ENCODE measurements at places on chromosomes 4 and X.

DNA sequence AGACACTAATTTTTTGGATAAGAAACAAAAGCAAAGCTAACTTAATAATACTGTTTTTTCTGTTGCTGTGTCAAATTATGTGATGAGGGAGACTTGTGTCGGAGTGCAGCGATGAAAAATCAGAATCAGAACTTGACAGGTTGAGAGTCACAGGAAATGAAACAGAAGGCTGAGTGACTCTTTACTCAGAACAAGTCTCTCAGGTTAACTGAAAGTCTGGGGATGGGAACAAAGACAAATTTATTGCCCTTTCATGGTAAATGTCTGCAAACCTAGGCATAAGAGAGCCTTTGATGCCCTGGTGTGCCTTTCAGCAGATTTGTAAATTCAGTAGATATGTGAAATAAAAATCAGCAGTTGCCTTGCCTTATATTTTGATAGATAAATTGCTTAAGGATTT lies 96.0 kb downstream of the ADGRL3 start:
- peak; percentile 5 for DNase-seq

DNA sequence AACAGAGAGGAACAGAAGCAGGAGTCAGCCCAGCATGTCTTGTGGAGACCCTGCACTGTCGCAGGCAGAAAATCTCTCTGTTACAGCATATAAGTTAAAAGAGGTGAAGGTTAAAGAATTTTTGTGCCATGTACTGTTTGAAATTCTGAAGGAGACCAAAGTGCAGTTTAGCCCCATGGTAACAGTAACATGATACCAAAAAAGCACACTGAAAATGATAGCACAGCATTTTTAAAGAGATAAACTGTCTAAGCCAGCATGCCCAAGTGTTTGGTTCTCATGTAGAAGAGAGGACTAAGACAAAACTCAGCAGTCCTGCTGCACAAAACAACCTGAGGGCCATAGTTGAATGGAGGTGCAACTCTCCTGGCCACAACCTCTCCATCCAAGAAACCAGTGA lies 41.9 kb upstream of the PARM1 start:
- no peak for DNase-seq

GRCh38 chrX:39324233-39324930 lies 523.1 kb downstream of the MID1IP1 start:
- no peak for DNase-seq

- no peak for DNase-seq
These were observed 284.8 kb upstream of the FGF13 start for GRCh38 chrX:138996268-138996667.

DNA sequence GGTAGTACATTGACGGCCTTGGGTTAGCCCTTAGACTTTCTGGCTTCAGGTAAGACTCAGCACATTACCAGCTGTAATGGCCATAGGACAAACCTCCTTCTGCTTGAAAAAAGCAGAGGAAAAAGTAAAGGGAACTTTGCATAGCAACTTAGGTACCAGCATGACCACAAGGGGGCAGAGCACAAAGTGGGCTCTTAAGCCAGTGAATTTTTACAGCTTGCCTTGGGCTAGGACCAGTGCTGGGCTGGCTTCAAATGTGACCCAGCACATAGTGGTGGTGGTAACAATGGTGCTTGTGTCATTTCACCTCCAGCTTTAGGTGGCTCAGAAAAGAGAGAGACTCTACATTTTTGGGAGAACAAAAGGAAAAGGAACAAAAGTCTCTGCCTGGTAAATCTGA lies 66.1 kb downstream of the KLHL4 start:
- no peak for DNase-seq

GRCh38 chrX:74509989-74510388 lies 88.7 kb downstream of the SLC16A2 start:
- no peak for DNase-seq

GRCh38 chrX:10582945-10583344 lies 37.4 kb downstream of the MID1 start:
- no peak for DNase-seq
